ENCODE measurements at places on chromosomes 6 and 20.

GRCh38 chr6:38476141-38476540 lies 163.6 kb downstream of the BTBD9 start:
- H3K27ac ChIP-seq = no peak overlapping the region
- H3K4me3 ChIP-seq = no peak overlapping the region
- no peaks in the 10 kb centered on the region for H3K36me3 ChIP-seq
- H3K4me1 ChIP-seq = no peaks in the 10 kb centered on the region
- no peaks in the 10 kb centered on the region for H3K27me3 ChIP-seq

DNA sequence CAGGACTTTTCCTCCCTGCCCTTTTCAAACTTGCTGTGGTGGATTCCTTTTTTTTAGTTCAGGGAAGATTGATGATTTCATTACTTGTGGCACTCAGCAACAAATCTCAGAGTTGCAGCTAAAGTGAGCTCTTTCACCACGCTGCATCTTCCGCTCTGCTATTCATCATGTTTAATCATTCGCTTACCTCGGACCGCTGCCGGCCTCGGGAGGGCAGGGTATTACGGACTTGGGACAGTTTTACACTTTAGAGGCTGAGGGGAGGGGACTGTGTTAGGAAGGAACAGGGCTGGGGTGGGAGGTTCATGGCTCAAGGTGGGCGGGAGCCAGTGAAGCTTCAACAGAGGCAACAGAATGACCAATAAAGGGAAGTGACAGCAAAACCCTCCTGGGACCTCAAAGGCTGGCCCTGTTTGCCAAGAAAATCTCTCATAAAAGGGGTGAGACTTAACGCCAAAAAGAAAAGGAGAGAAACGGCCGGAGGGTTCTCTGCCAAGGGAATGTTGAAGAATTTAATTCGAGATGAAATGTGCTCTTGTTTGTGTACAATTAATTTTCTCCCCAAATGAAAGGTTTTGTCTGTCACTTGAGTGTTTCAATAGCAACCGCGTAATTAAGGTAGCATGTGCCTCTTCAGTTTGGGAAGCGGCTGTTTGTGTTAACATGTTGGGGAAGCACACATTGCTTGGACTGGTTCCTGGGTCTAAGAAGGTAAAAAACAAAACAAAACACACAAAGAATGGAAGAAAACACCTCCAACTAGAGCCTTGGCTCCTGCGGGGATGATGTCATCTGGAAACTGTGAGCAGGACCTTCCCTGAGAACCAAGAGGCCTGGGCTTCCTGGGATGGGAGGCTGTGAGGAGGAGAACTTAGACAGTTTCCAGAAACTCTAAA lies 72.5 kb upstream of the SULF2 start:
- H3K36me3 ChIP-seq = no peaks in the 10 kb centered on the region
- H3K27ac ChIP-seq = no peak overlapping the region
- no peaks in the 10 kb centered on the region for H3K27me3 ChIP-seq
- no peak overlapping the region for H3K4me3 ChIP-seq
- no peaks in the 10 kb centered on the region for H3K4me1 ChIP-seq

DNA sequence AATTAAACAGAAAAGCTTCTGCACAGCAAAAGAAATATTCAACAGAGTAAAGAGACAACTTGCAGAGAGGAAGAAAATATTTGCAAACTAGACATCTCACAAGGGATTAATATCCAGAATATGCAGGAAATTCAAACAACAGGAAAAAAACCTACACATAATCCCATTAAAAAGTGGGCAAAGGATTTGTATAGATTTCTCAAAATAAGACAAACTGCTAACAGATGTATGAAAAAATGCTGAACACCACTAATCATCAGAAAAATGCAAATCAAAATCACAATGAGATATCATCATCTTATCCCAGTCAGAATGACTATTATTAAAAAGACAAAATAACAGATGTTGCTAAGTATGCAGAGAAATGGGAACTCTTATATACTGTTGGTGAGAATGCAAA lies 129.6 kb downstream of the SYNDIG1 start:
- DNase-seq = no peak
- H3K27me3 ChIP-seq = peaks cover 5% of the 10 kb centered on the region
- no peaks in the 10 kb centered on the region for H3K4me1 ChIP-seq
- H3K36me3 ChIP-seq = no peaks in the 10 kb centered on the region
- H3K4me3 ChIP-seq = no peak overlapping the region
- no peak overlapping the region for H3K27ac ChIP-seq

DNA sequence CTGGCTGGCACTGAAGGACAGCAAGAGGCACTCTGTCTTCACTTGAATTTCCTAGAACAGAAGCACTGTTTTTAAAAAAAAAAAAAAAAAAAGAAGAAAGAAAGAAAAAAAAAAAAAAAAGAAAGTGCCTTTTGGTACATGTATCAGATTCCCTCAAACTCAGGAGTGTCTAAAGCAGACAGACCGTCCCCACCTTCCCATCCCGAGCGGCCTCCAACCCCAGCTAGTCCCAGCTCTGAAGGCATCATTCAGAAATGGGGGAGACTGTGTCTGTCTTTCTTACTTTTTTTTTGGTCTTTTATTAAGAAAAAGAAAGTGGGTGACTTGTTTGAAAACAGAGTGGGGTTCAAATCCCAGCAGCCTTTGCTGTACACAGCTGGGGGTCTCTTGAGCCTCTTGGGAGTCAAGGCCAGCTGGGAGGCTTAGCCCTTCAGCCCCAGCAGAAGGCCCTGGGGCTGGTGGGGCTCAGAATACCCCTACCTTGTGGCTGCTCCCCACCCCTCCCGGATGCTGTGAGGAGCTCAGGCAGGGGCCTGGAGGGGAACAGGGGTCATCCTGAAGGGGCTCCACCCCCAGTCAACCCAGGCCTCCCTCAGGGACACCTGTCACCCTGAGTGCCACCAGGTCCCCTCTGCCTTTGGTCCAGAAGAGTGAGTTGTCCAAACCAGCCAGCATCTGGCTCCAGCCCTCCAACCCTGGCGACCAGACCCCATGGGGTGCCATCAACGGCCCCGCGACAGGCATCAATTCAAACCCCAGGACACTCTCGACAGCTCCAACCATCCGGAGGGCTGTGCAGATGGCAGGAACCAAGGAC lies 128.3 kb downstream of the TAF4 start:
- no peaks in the 10 kb centered on the region for H3K27me3 ChIP-seq
- no peaks in the 10 kb centered on the region for H3K4me1 ChIP-seq
- H3K36me3 ChIP-seq = peaks cover 6% of the 10 kb centered on the region
- peak; percentile 81 for DNase-seq
- no peak overlapping the region for H3K27ac ChIP-seq

GRCh38 chr6:106910999-106911949 lies 63.3 kb downstream of the CD24 start:
- H3K4me1 ChIP-seq = peaks cover 31% of the 10 kb centered on the region
- H3K4me3 ChIP-seq = no peak overlapping the region
- no peaks in the 10 kb centered on the region for H3K36me3 ChIP-seq
- peak overlapping the region; percentile 82 for H3K27ac ChIP-seq
- no peaks in the 10 kb centered on the region for H3K27me3 ChIP-seq
